ENCODE measurements at places on chromosomes 1 and 21.
A peak's percentile ranks its signal among the peaks of the same experiment; 100 is the strongest.

DNA sequence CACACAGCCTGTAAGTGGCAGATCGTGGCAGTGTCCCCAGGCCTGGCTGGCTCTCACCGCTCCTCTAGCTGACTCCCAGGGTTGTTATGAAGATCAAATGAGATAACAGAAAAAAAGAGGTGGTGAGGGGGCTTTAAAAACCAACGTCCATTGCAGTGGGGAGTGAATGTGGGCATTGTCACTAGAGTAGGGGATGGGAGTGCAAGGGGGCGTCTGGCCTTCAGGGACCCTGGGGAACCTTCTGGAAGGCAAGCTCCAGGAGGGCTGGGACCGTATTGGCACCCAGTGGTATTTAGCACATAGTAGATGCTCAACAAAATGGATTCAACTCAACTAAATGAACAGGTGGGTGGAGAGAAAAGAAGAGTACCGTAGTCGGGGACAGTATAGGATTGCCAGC lies 3.4 kb downstream of the PLA2G2D start:
- DNase-seq, result no peak

DNA sequence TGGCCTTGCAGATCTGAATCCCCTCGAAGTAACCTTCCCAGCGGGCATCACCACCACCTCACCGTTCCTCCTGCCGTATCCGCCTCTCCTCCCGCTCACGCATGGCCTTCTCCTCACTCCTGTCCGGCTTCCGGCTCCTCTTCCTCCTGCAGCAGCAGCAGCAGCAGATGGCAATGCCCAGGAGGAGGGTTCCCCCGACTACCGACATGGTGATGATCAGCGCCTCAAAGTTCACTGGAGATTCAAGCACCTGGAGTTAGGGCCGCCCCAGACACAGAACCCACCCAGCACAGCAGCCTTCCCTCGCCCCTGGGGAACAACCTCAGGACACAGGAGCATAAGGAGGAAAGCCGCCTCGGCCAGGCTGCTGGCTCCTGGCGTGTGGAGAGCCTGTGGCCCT lies 17.4 kb downstream of the PTTG1IP start:
- DNase-seq, result no peak

DNA sequence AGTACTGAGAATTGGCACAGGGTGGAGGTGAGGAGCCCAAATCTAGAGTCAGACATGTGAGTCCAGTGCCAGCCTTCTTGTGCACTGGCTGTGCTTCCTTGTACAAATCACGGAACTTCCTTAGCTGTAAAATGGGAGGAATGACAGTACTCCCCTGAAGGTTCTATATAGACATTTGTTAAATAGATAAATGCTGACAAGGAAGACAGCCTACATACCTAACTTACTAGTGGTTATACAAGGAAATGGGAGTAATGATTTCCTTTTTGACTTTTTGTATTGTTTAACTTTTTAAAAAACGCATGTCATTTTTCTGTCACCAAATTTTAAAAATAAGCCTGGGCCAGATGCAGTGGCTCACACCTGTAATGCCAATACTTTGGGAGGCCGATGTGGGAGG lies 50.2 kb downstream of the WARS2 start:
- no peak for DNase-seq

DNA sequence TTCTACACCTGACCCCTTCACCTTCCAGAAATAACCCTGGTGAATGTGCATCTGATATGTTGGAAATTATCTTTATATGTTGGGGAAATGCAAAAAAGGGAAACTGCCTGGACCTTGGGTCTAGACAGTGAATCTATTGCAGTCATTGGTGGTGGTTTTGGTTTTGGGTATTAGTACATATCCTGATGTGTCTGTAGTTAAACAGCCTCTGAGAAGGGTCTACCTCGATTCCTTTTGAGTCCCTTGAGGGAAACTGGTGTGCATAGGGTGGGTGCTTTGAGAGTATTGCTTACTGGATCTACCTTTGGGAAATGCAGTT lies 127.3 kb upstream of the KIAA0040 start:
- DNase-seq, result no peak

DNA sequence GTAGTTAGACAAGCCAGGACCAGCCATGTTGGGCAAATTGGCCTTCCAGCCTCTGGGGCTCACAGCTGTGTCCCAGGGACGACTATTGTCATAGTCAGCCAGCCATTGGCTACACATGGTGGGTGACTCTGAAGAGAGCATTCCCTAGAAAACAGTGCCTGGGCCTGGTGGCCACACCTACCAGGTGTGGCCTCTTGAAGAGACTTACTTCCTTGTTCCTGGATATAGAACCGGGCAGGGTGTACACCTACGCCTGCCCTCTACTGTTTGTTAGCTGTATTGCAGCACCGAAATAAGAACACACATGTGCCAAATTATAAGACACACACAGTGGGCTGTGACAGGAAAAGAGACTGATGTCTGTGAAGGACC lies 134.6 kb upstream of the ARHGEF16 start:
- peak; percentile 65 for DNase-seq

DNA sequence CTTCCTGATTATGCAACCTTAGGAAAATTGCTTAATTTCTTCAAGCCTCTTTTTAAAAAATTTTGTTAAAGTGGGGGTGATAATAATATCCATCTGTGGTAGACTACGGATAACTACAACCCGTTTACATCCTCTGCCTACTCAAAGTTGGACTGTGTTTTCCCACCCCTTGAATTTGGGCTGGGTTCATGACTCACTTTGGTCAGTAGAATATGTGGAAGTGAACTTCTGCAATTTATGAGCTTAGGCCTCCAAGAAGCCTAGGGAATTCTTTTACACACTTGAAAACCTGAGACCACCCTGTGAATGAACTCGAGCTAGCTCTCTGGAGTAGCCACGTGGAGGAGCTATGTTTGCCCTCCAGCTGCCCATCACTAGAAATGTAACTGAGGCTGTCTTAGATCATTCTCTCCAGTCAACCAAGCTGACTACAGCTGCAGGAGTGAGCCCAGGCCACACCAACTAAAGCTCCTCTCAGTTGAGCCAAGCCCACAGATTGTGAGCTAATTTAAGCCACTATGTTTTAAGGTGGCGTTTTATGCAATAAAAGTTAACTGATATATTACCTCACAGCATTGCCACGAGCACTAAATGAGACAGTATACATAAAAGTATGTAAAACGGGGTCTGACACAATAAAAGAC lies 29.6 kb upstream of the CACHD1 start:
- no peak for DNase-seq

DNA sequence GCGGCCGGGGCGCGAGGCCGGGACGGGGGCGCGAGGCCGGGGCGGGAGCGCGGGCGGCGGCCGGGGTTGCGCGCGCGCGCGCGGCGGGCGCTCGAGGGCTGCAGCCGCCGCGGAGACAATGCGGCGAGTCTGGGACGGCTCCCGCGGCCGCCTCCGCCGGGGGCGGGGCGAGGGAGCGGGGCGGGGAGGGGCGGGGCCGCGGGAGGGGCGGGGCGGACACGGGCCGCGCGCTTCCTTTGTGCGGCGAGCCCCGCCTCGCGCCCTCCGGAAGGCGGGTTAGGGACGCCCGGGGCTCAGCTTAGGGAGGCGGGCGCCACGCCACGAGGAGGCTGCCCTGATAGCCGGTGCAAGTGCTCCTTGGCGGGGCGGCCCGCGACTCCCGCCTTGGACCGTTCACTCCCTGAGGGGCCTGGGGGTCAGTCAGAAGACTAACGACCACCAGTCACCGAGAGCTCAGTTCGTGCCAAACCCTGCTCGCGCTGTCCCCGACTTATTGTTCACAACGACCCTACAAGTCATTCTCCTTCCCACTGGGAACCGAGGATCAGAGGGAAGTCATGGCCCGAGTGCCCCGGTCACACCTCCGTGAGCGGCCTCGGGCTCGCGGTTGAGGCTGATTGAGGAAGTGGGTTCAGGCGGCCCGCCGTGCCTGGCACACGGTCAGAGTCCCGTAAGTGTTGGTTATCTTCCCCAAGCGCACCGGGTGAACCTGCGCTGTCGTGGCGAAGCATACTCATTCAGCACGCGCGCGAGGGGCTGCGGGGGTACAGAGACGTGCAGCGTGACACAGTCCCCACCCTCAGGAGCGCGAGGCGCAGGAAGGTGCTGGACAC lies 29.1 kb upstream of the A3GALT2 start:
- DNase-seq, result peak; percentile 80

- DNase-seq, result no peak
Observed at GRCh38 chr21:34276711-34277425, 86.9 kb upstream of the KCNE2 start.

DNA sequence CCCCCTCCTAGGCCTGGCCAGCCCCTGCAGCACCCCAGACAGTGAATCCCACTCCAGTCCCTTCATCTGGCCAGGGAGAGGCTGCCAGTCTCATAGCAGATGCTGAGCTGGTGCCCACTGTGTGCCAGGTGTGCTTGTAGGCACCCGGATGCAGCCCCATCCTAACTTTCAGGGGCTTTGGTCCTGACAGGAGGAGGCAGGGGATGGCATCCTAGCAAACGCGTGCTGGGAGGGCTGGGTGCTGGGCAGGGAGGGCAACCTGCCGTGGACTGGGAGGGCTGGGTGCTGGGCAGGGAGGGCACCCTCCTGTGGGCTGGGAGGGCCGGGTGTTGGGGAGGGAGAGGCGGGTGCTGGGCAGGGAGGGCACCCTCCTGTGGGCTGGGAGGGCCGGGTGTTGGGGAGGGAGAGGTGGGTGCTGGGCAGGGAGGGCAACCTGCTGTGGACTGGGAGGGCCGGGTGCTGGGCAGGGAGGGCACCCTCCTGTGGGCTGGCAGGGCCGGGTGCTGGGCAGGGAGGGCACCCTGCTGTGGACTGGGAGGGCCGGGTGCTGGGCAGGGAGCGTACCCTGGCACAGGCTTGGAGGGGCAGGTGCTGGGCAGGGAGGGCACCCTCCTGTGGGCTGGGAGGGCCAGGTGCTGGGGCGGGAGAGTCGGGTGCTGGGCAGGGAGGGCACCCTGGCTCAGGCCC lies 35.3 kb downstream of the SLC19A1 start:
- DNase-seq, result no peak

DNA sequence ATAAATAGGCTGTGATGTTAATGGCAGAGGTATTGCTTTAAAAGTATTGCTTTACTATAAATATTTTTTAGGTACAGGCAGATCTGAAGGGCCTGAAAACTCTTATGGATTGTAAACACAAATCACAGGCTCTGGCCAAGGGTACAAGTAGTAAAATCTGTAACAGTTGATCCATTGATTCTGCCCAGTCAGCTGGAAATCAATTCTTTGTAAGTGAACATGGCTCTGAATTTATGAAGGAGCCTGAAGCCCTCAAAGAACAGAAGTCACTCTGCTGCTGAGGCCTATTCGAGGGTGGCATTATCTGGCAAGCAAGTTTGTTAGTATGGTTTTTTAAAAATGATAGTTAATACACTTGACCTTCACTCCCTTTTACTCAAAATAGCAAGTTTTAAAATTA lies 834.0 kb upstream of the TMPRSS15 start:
- DNase-seq, result no peak

GRCh38 chr21:26495283-26495849 lies 77.7 kb downstream of the CYYR1 start:
- DNase-seq, result no peak

DNA sequence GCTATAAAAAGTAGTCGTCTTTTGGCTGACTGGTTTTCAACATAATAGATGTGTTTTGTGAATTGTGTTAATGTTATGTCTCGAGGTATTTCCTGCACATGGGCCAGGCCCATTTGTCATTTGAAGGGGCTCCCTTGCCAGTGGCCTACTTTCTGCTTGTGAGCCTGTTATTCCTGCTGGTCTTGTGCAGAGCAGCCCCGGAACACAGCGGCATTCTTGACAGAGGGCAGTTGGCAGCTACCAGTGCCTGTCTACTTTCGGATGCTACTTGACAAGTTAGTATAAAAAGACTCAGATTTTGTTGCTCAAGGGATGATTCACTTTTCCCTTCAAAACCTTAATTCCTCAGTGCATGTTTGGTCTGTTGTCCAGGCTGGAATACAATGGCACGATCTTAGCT lies 28.5 kb downstream of the PGM1 start:
- no peak for DNase-seq

DNA sequence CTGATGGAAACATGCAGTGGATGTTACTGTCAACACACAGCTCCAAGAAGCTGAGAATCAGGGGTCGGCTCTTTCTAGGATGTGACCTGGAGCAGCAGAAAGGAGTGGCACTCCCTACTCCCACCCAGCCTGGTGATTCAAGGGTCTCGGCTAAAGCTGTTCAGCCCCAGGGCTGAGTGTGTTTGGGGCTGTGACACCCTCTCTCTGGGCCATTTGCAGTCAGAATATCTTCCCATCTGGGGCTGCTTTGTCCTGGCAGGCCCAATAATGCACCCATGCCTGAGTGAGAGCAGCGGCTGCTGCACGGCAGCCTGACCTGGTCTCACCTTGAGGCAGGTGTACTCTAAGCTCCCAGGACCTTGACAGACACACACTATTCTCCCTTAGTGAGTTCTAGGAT lies 52.5 kb upstream of the AJAP1 start:
- no peak for DNase-seq

DNA sequence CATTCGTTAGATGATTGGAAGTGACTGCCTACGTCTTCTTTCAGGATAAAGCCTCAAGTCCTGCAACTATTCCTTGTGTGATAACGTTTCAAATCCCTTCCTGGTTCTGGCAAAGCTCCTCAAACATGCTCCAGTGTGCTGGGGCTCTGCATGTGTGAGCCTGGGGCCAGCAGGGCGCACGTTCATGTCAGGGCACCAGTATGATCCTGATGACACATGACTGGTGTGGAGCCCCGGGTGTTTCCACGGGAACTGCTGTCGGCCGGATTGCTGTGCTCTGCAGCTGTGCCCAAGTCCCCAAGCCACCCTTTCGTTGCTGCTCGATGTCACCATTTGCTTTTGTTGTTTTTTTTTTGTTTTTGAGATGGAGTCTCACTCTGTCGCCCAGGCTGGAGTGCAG lies 21.3 kb downstream of the KRTAP10-1 start:
- DNase-seq, result no peak

DNA sequence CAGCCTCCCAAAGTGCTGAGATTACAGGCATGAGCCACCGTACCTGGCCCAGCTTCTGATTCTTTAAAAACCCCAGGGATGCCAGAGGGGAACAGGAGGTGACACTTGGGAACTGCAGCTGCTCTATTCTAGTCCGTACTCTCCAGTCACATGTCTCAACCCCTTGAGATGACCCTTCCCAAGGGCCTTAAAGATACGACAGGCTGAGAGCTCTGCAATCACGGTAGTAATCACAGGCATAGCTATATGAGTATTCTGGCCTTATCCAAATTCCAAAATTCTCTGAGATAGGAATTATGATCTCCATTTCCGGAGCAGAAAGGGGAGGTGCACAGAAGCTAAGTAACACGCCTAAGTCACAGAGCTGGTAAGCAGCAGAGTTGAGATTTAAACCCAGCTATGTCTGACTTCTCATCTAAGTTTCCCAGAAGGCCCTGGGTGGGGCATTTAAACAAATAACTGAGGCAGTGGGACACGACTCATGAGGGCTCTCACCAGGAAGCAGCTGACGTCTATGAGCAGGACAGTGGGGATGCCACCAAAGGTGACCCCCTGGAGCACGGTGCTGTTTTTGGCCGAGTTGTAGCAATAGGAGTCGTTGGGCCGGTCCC lies 5.2 kb downstream of the TMEM63A start:
- no peak for DNase-seq

Measured in NCI-H1105 treated with DMSO at 0.1 percent for 48 hours (cell line).